Activated naive CD4-positive, alpha-beta T cell (primary cell): ENCODE measurements at places on chromosomes 11 and 22.

GRCh38 chr11:45937916-45938315 is 15.5 kb downstream of the LARGE2 start:
- DNase-seq, result no peak

DNA sequence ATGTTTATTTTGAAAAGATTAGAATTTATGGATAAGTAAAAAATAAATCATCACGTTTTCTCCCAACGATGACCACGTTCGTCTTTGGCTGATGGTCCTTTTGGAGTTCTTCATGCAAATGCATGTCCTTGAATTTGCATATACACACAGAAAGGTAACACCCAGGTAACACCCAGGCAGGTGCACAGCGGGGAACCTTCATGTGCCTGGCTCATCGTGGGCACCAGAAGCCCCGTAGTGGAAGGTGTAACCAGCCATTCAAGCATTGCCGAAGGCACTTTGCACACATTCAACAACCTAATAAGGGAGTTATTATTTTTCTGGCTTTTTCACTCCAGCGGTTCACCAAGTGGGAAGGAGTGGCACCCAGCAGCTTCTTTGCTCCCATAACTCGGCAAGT is 404.6 kb downstream of the TBC1D22A start:
- no peak for DNase-seq

- peak; percentile 67 for DNase-seq
Measured at GRCh38 chr22:46748908-46749675, 11.0 kb upstream of the CERK start.

DNA sequence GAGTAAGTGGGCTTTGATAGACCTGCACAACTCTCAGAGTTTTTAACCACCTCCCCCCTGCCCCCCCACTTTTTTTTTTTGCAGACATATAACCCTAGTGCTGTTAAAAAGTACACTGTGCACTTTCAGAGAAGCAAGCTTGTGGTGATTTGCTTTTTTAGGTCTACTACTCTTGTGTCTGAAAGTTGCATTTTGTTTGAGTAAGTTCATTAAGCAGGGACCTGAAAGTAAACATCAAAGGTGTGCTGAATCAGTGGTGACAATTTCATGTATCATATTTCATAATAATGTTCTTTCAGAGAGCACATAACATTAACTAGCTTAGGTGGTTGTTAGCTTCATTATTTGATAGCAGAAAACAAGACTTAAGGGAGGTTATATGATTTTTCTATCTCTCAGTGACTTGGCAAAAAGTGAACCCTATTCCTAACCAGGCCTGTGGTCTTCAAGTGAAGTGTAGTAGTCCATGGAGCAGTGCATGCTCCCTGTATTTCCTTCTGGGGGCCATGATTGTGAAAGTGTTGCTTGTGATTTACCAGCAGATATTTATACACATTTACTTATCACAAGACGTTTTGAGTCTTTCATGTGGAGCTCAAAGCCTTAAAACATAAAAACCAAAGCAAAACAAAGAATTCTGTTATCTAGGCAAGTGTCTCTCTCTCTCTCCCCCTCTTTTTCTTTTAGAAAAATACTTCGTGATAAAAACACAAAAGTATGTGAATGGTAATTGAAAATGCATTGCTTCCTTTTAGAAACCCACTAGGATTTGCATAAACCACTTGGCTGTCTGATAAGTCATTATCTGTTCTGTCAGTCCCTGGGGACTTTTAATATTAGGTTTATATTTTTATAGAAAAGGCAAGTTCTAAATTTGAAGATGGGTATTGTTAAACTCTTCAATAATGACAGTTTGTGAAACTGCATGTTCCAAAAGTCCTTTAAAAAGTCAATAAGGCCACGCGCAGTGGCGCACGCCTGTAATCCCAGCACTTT is 7.5 kb upstream of the RAG2 start:
- DNase-seq, result no peak

DNA sequence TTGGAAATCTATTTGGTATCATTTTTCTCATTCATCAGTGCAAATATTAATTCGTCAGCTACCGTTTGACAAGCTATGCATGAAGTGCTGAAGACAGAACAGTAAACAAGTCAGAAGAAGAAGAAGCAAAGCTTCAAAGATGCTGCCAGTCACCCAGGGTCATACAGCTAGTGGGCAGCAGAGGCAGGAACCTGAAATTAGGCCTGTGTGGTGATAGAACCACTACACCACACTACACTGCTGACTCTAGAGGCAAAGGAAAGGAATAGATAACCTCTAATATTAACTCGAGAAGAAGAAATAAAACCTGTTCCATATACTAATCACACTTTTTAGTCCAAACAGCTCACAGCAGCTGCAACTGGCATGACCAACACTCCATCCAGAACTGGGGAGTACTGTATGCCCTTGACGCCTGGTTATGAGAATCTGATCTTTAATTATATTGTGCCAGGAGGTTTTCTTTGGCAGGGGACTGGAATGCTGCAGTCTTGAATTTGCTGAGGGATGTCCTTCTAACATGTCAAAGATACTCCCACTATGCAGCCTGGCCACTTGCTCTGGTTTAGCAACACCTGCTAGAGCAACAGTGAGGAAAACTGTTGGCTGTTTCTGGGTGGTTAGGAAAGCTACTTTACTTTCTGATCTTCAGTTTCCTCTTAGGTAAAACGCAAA is 73.0 kb downstream of the PAK1 start:
- DNase-seq, result no peak

DNA sequence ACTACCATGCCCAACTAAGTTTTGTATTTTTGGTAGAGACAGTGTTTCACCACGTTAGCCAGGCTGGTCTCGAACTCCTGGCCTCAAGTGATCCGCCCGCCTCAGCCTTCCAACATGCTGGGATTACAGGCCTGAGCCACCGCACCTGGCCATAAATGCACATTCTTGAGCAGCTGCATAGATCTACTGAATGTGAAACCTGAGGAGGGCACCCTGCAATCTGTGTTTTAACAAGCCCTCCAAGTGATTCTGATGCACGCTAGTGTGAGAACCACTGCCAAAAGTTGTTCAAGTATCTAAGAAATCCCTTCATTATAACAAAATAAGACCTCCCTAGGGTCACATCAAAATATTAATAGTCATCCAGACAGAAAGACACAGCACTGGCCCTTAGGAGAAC is 89.3 kb downstream of the RDX start:
- no peak for DNase-seq

DNA sequence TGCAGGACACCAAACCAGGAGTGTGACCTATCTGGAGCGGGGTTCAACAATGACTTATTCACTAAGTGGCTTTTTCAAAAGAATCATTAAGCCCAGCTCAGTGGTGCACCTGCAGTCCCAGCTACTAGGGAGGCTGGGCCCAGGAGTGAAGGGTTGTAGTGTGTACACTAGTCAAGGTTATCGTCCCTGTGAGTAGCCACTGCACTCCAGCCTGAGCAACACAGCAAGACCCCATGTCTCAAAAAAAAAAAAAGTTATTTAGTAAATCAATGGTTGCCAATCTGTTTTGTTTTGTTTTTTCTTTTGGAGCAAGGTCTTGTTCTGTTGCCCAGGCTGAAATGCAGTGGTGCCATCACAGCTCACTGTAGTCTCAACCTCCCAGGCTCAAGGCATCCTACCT is 7.9 kb downstream of the RHOG start:
- no peak for DNase-seq
